ENCODE measurements at places on chromosomes 11 and 22.

GRCh38 chr11:126519764-126520734 lies 164.6 kb downstream of the ST3GAL4 start:
- no peak for DNase-seq

- no peak for DNase-seq
Measured at GRCh38 chr11:61873588-61874376, 17.6 kb downstream of the FADS3 start.

DNA sequence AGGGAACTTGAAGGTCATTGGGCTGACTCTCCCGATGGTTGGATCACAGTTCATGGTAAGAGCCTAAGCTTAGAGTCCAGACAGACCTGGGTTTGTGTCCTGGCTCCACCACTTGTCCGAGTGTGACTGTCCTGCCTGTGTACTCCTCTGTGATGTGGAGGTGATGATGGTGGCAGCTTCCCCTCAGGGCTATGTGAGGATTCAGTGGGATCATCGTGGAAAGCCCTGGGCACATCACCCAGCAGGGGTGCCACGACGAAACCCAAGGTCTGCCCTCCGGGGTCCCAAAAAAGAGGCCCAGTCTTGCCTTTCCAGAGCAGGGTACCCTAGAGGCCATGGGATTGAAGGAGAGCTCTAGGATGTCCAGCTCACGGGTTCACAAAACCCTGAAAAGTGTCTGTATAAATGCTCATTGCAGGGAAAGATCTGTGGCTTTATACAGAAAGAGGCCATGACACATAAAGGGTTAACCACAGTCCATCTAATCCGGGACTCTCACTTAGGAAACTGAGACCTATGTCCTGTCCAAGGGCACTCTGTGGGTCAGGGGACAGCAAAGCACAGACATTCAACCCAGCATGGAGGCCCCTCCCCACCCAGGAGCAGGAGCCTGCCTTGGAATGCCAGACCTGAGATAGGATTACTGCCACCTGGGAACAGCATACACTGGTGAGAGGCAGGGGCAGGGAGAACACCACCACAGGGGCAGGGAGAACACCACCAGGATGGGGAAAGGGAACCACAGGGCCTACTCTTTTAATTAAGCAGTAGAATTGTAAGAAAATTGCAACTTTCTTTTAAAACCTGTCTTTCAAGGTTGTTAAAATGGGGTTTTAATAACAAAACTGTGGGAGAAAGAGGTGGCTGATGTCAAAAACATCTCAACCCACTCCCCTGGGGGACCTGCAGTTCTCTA lies 51.3 kb downstream of the IGLL5 start:
- DNase-seq, result no peak

DNA sequence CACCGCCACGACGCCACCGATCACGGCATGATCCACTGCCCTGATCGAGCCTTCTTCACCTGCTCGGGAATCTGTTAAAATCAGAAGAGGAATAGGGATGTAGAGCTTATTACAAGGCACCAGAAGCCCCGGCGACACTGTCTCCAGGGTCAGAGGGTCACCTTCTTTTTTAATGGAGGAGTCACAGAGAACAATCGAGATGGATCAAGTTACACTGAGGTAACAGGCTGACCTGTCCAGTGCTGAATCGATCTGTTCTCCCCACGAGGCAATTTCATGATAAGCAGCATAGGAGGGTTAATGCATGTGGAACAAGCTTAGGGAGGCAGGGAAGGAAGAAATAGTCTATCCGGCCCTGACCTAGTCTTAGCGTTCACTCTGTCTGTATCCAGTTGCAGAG lies 325.5 kb downstream of the CADM1 start:
- no peak for DNase-seq

- DNase-seq, result peak; percentile 79
Measured at GRCh38 chr11:93219440-93219839, 21.6 kb upstream of the SLC36A4 start.

DNA sequence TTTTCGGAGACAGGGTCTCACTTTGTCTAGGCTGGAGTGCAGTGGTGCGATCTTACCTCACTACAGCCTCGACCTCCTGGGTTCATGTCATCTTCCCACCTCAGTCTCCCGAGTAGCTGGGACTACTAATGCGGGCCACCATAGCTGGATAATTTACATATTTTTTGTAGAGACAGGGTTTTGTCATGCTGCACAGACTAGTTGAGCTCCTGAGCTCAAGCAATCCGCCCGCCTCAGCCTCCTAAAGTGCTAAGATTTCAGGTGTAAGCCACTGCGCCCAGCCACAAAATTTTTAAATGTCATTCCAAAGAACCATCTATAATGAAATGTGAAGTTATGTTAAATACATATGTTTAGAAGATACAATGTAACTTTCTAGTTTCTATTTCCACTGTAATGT lies 4747.7 kb upstream of the OR11H1 start:
- DNase-seq, result no peak

DNA sequence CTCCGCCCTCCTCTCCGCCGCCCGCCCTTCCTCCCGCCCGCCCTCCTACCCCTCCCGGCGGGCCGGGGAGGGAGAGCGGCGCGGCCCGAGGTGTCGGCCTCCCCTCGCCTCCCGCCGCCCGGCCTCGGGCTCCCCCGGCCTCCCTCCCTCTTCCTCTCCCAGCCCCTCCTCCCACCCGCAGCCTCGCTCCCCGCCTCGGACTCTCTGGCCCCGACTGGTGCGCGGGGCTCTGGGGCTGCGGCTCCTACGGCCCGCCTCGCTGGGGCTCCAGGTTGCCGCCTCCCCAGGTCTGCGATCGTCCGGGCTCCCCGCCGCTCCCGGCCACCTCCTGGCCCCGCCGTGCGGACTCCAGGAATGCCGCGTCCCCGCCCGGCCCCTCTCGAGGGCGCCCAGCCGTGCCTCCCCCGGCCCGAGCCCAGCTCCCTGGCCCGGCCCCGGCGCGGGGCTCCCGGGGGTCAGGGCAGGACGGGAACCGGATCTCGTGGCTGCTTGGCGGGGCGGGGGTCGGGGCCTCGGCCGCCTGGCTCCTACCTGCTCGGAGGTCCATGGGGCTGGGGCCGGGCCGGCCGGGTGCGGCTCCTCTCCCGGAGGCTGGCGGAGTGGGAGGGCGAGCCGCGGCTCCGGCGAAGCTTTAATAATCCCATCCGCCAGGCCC lies at the start of gene CLCF1:
Gene CLCF1, minus strand, starts transcription at position 606 of the 655 bp plus-strand sequence. Its CDS starts 59 bp downstream, at position 547.
- peak; percentile 26 for DNase-seq

- peak; percentile 65 for DNase-seq
Measured at GRCh38 chr11:10858439-10859325, 829 bp upstream of the ZBED5 start.

DNA sequence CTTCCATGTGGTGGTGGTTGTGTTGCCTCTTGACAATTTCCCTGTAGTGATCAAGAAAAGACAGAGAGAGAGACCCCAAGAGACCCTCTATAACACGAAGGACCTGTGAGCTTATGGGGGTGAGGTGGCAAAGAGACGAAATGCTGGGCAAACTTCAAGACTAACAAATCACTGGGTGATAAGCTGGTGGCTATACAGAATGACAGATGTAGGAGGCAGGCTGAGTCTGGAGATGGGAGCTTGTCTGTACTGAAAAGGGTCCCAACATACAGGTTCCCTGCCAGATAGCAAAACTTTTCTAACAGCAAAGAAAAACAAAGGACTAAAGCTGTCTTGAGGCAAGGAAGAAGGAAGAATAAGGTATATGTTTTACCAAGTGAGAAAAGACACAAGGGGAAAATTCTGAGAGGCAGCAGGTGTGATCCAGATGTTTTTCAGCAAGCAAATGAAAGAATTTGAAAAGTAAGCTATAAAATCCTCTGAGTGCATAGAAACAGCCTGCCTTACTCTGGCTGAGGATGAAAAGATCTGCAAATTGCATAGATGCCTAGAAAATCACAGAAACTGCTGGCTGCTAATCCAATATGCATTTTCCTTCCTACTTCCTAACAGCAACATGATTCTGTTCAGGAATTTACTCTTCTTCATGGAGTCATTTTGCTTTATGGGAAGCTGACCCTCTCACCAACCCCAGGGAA lies 21.9 kb upstream of the LYVE1 start:
- no peak for DNase-seq

DNA sequence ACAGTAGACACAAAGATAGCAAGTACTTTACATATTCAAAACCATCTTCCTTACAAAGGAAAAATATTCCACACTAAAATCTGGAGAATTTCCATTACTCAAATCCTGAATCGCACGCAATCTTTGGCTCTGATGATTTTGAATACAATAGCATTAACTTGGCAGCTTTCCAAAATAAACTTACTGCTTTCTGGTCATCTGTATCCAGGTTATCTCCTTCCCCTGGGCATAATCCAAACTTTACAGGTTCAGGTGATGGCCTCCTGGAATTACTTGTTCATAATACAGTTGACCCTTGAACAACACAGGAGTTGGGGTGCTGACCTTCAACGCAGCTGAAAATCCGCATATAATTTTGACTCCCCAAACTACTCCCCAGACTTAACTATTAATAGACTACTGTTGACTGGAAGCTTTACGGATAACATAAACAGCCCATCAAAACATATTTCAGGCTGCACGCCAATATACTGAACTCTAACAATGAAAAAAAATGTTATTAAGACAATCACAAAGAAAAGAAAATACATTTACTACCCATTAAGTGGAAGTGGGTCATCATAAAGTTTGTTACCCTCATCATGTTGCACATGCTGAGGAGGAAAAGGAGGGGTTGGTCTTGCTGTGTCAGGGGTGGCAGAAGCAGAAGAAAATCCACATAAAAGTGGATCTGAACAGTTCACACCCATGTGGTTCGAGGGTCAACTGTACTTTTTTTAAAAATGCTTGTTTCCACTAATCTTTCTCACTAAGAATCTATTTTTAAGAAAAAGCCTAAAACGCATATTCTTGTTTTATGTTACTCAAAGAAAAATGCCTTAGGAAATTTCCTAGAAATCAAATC lies 6.5 kb downstream of the MTMR2 start:
- peak; percentile 82 for DNase-seq
